ENCODE measurements at places on chromosomes 5 and 9.

DNA sequence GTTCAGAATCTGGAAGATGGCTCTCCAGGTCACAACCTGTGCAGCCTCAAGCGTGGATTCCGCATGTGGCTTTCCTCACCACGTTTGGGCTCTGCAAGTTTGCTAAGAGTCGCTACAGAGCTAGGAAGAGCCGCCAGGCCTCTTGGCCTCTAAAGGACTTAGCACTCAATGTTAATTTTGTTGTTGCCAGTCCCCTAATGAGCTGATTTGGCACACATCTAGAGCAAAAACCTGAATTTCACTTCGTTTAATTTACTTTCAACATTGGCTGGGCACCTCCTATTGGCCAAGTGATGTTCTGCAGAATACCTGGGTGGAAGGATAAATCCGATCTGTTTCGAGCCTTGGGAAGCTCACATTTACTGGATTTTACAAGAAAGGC lies 65.8 kb upstream of the UNC5A start:
- DNase-seq, result no peak

GRCh38 chr9:26682041-26682440 lies 210.6 kb downstream of the CAAP1 start:
- DNase-seq, result no peak

DNA sequence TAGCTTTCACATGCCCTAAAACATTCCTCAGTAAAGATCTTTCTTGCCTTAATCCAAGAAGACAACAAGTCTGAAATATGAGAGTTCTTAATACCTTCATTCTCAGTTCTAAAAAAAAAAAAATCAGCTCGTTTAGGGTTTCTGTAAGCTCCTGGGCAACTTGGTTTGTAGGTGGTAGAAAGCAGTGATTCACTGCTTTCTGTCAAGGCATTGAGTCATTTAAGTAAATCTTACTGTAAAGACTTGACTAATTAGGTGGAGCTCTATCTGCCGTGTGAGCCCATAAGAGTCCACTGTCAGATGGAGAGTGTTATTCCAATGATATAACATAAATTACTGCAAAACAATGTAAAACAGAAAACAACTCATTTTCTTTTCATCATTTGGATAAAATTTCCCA lies 56.1 kb upstream of the MAST4 start:
- DNase-seq, result no peak

- no peak for DNase-seq
Measured at GRCh38 chr5:44245935-44246334, 143.3 kb downstream of the FGF10 start.
